Lung (tissue), 17 donors: ENCODE measurements at places on chromosomes 7 and 10. TPM values are rescaled to one million over a fixed set of nuclear protein-coding genes. Genes with fewer than 3 reads are reported as not detected.

- no peak for DNase-seq
- no peaks in the 10 kb centered on the region for H3K27me3 ChIP-seq
- no peaks in the 10 kb centered on the region for H3K4me1 ChIP-seq
- no peaks in the 10 kb centered on the region for H3K36me3 ChIP-seq
- no peak overlapping the region for H3K27ac ChIP-seq
- H3K4me3 ChIP-seq = no peak overlapping the region
Measured at GRCh38 chr7:24836084-24836483, 78.8 kb upstream of the GSDME start.

BHLHA15 gene
- 1.5 TPM for total RNA-seq

- H3K27ac ChIP-seq = no peak overlapping the region
- no peaks in the 10 kb centered on the region for H3K27me3 ChIP-seq
- no peak for DNase-seq
- no peaks in the 10 kb centered on the region for H3K36me3 ChIP-seq
Measured at GRCh38 chr10:24825551-24825950, 101.9 kb upstream of the ARHGAP21 start.

DNA sequence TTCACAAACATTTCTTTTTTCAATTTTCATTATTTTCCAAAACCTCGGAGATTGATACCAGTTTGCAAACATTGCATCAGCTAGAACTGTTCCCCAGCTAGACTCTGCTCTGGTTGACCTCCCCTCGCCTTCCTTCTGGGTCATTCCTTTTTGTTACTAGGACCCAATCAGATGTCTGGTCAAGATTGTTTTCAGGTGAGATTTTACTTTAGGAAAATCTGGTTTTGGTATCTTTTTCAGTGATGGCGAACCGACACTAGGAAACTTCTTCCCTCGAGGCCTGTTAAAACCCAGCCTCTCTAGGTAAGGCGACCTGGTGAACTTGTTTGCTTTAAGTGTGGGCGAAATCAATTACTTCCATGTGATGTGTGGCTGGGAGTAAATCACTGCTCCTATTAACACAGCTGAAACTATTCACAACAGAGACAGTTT lies 8.4 kb downstream of the PROSER2 start:
- H3K27me3 ChIP-seq = no peaks in the 10 kb centered on the region
- H3K4me3 ChIP-seq = no peak overlapping the region
- no peaks in the 10 kb centered on the region for H3K4me1 ChIP-seq
- no peak overlapping the region for H3K27ac ChIP-seq
- DNase-seq = no peak

OIT3 gene
- total RNA-seq = 0.28 TPM
